ENCODE measurements at places on chromosomes 5 and 9.
A peak's percentile ranks its signal among the peaks of the same experiment; 100 is the strongest.

DNA sequence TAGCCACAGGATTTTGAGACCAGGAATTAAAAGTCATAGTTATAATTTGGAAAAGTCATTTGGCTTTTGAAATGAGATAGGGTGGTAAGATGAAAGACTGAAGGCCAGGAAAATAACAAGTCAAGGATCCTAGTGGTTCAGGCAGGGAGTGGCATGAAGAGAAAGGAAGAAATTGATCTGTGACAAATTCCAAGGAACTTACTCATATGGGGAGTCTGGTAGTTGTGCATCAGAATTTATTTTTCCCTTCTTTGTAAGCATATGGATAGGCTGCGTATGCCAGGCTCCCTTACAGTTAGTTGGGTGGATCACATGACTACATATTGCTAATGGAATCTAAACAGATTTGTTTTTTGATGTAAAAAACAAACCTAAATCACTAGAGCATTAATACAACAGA, 21.0 kb downstream of the ISL1 start:
- H3K27me3 ChIP-seq = no peaks in the 10 kb centered on the region
- H3K27ac ChIP-seq = no peak overlapping the region
- no peaks in the 10 kb centered on the region for H3K36me3 ChIP-seq
- peaks cover 7% of the 10 kb centered on the region for H3K4me1 ChIP-seq
- H3K4me3 ChIP-seq = no peak overlapping the region
- DNase-seq = no peak

DNA sequence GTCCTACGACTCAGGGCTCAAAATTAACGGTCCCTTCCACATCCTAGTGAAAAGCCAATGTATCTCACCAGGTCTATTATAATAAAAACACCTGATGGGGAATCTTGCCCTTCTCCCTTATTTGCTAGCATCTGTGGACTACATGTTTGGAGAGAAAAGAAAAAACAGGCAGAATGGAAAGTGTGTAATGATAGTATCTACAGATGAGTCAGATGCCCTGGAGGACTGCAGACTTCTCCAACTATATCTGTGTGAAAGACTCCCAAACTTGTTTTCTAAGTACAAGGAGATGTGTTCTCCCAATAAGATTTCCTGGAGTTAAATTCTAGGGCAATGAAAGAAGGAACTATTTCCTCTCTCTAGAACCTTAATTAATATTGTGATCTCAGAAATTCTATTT, 66.0 kb downstream of the FOXB2 start:
- no peak overlapping the region for H3K4me3 ChIP-seq
- DNase-seq = peak; percentile 16
- H3K36me3 ChIP-seq = no peaks in the 10 kb centered on the region
- no peak overlapping the region for H3K27ac ChIP-seq
- H3K4me1 ChIP-seq = no peaks in the 10 kb centered on the region

GRCh38 chr5:149048811-149049210, 14.1 kb downstream of the SH3TC2 start:
- no peak for DNase-seq
- peaks cover 26% of the 10 kb centered on the region for H3K36me3 ChIP-seq
- no peak overlapping the region for H3K4me3 ChIP-seq
- no peak overlapping the region for H3K27ac ChIP-seq

GRCh38 chr9:120387257-120388002, 192.5 kb downstream of the CDK5RAP2 start:
- H3K27me3 ChIP-seq = no peaks in the 10 kb centered on the region
- H3K4me3 ChIP-seq = no peak overlapping the region
- no peaks in the 10 kb centered on the region for H3K4me1 ChIP-seq
- peaks cover 15% of the 10 kb centered on the region for H3K36me3 ChIP-seq

DNA sequence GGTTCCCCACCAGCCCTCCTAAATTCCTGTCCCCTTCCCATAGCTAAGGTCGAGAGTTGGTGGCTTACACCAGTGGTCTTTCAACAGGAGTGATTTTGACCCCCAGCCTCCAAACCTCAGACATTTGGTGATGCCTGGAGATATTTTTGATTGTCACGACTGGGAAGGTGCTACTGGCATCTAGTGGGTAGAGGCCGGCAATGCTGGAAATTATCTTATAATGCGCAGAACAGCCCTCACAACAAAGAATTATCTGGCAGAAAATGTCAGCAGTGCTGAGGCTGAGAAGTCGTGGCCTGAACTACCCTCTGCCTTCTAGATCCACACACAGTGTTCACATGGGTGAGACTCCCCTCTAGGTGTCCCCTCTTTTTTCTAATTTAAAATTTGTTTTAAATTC, 69.6 kb downstream of the IL31RA start:
- no peaks in the 10 kb centered on the region for H3K36me3 ChIP-seq
- H3K4me3 ChIP-seq = no peak overlapping the region
- H3K27me3 ChIP-seq = peaks cover 14% of the 10 kb centered on the region
- peak; percentile 13 for DNase-seq
- H3K4me1 ChIP-seq = peaks cover 8% of the 10 kb centered on the region
- H3K27ac ChIP-seq = no peak overlapping the region

- H3K36me3 ChIP-seq = peaks cover 17% of the 10 kb centered on the region
- H3K4me1 ChIP-seq = peaks cover 67% of the 10 kb centered on the region
- peak overlapping the region; percentile 40 for H3K27ac ChIP-seq
Observed at GRCh38 chr5:111131356-111131755, 39.2 kb downstream of the WDR36 start.
